ENCODE measurements at places on chromosomes 11 and 22. TPM values are rescaled to one million over a fixed set of nuclear protein-coding genes. Genes with fewer than 3 reads are reported as not detected.

Gene CARD10
- 8.9 TPM for total RNA-seq

Gene SYT13
- not detected for total RNA-seq

Gene HNRNPUL2
- 6.1 TPM for total RNA-seq

Gene RABL2B
- total RNA-seq = 13.1 TPM

Gene C11orf86
- not detected for total RNA-seq

Gene P2RX6
- 0.34 TPM for total RNA-seq

Gene RAG2
- total RNA-seq = not detected

Gene USH1C
- not detected for total RNA-seq

Gene RGL4
- not detected for total RNA-seq

Gene SPI1
- total RNA-seq = not detected

Gene TRIM29
- total RNA-seq = not detected

Gene NCR3LG1
- 4.2 TPM for total RNA-seq

Gene NXPE1
- not detected for total RNA-seq

Gene MUS81
- 44.6 TPM for total RNA-seq

Gene LYVE1
- total RNA-seq = not detected

Gene MGAT3
- total RNA-seq = 0.17 TPM

Gene TSPAN32
- total RNA-seq = 0.45 TPM

Gene CASP5
- total RNA-seq = not detected
